D721Med (cell line): ENCODE measurements at places on chromosomes 11 and 22.

GRCh38 chr22:19231986-19232385 is 53.5 kb upstream of the SLC25A1 start:
- DNase-seq, result no peak

DNA sequence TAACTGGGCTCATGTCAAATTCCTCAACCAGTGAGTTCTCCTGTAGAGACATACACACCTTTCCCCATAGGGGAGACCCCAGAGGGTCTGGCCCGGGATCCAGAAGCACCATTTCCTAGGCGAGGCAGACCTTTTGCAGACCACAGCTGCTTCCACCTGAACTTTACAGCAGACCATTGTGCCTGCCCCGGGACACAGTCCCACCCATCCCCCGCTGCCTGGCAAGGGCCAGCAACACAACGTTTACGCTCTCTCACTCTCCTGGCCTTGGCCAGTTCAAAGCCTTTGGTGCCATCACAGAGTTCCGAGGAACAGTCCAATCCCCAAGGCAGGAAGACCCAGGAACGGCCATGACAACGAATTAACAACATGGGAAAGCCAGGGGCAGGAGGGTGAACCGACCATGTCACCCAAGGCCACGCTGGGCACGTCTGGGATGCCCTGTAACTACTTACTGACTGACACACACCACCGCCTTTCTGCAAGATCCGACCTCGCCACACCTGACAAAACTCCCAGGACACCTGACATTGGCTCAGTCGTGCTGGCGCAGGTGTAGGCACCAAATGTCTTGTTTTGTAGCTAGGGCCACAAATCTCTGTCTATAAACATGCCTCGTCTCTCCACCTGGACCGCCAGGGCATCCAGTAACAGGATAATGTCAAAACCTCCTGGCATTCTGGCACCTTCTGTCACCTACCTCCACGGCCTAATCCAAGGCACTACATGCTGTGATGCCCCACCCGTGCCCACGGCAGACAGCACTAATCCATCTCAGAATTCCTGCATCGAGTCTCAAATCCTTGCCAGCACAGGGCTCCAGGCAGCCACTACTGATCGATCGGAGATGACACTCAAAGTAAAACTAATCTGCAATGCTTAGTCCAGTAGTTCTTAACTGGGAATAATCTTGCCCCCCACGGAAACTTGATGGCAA is 51.3 kb downstream of the MYH9 start:
- no peak for DNase-seq

DNA sequence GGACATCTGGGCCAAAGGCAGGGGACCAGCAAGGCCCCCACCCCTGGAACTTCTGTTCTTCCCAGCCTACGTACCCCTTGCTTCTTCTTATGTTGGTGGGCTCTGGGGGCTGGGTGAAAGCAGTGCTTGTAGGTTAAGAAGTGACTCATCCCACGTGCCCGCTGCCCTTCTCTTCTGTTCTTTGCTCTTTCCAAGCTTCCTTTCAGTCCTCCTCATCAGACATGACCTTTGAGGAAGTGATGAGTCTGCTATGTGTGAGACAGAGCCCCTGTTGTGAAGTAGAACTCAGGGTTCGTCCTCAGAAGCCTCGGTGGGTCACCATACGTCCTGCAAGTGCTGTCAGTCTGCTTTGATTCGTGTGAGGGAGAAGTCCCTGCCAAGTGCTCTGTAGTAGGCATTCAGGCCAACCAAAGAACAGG is 12.7 kb downstream of the MED15 start:
- no peak for DNase-seq

- no peak for DNase-seq
These were observed 129.7 kb downstream of the TRIM44 start for GRCh38 chr11:35792148-35792845.

DNA sequence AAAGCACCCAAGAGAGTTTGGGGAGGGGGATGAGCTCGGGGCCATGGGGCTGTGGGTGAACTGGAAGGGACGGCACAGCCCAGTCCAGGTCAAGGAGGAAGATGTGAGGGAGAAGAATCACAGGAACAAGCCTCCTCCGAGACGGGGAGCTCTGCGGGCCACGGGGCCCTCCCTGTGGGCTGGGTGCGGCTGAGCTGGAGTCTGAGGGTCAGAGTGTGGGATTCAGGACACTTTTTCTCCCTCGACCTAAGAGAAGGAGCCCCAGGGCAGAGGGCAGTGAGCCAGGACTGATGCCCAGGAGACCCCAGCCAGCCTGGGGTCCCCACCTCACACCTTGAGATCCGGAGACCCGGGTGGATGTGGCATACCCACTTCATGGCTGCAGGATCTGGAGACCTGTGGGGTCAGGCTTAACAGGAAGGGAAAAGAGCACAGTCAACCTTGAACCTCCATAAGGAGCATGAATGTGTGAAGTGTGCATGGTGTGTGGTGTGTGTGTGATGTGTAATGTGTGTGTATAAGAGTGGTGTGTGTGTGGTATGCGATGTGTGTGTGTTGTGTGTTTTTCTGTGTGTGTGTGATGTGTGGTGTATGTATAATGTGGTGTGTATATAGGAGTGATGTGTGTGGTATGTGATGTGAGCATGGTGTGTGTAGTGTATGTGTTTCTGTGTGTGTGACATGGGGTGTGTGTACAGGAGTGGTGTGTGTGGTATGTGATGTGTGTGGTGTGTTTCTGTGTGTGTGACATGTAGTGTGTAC is 504.6 kb downstream of the BRD1 start:
- DNase-seq, result no peak

DNA sequence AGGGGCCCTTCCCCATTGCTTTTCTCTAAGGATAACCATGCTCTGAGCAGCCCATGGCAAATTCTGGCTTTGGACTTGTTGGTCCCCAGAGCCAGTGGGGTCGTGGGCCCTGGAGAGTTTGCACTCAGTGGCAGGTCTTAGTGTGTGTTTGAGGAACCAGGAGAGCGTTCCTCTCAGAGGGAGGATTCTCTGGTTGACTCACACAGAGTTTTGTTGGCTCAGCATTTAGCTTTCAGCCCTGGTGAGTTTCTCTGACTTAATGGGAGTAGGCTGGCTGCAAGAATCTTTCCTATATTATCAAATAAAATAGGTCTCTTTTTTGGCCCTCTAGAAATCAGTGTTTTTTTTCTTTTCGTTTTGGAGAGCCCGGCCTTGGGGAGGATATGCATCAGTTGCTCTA is 20.9 kb downstream of the ST14 start:
- DNase-seq, result no peak

GRCh38 chr11:78295991-78296930 is 107.5 kb downstream of the USP35 start:
- DNase-seq, result no peak

- no peak for DNase-seq
These were observed 44.6 kb upstream of the ELF5 start for GRCh38 chr11:34558211-34558610.

DNA sequence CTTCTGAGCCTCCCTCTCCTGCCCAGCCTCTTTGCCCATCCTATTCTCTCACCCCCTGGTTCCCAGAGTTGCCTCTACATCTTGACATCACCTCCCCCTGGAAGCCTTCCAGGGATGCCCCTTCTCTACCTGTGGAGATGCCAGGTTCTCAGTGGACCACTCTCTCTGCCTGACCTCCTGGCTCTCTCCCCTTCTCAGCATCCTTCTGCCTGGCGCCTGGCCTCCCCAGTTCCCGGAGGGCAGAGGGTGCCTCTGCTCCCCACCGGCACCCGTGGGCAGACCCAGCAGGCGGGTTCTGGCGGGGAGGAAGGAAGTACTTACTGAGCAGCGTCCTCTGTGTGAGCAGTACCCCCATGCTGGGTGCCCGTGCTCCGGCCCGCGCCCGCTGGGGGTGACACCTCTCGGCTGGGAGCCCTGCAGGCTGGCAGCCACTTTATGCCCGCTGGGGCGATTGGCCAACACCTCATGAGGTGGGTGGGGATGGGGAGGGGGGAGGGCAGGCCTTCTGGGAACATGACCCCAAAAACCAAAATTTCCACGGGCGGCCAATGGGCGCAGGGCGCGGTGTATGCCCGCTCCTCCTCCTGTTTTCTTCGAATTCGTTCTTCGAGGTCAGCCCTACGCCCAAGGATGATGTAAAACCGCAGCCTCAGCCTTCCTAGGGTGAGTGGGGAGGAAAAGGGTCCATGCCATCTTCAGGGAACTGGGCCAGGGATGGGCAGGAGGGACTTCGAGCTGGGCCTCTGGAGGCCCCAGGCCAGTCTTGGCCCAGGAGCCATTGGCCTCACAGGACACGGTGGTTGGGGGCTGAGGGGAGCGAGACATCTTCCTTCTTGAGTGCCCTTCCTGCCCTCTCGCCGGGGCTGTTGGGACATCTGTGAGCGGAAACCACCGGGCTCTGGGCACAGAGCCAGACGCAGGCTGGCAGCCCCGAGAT is at the start of gene OSM:
TSS of gene OSM (minus strand) at position 407 of the 937 bp plus-strand sequence. CDS start at position 355, 52 bp downstream.
- DNase-seq, result no peak

DNA sequence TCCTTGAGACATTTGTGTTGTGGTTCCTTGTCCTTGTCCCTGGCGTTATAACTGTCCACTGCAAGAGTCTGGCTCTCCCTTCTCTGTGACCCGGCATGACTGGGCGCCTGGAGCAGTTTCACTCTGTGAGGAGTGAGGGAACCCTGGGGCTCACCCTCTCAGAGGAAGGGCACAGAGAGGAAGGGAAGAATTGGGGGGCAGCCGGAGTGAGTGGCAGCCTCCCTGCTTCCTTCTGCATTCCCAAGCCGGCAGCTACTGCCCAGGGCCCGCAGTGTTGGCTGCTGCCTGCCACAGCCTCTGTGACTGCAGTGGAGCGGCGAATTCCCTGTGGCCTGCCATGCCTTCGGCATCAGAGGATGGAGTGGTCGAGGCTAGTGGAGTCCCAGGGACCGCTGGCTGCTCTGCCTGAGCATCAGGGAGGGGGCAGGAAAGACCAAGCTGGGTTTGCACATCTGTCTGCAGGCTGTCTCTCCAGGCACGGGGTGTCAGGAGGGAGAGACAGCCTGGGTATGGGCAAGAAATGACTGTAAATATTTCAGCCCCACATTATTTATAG is 23.0 kb downstream of the MYBPC3 start:
- DNase-seq, result no peak

DNA sequence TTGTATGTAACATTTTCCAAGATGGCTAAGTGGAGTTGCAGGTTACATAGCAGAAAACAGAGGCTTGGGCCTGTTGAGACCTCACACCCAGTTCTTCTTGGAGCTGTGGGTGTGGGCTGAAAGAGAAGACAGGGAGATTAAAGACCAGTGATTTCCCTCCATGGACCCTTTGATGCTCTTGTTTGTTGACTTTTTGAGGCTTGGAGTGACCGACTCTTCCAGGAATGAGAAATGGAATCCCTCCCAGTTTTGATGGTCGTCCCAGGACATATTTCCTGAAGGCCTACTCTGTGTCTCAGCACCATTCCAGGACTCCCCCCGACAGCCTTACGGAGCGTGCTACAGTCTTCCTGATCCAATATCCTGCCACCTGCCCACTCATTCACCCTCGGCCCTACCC is 96.9 kb downstream of the PTPRJ start:
- DNase-seq, result no peak

- DNase-seq, result no peak
These were observed 50.3 kb downstream of the PKNOX2 start for GRCh38 chr11:125214601-125215565.

DNA sequence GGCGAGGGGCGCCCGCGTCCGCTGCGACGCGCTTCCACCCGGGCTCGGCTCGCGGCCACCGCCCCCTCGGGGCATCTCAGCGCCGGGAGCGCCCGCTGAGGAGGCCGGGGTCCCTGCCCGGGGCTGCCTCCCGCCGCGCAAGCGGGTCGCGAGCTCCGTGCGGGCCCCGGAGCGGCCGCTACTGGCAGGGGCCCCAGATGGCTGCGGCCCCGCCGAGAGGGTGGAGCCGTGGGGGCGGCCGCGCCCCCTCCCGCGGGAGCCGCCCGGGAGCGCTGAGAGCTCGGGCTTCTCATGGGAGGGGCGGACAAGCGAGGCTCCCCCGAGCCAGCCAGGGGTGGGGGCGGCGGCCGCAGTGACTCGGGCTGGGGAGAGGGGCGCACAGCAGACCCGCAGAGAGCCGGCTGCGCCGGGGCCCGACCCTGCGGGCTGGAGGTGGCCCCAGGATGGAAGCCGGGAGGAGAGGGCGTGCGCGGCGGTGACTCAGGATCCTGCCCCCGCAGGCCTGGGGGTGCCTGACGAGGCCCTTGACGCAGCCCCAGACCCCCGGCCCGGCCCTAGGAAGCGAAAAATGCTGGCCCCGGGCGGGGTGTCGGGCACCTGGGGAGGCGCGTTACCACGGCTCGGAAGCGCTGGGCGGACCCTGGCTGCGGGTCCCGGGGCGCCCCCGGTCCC is 603 bp upstream of the ZFTA start:
- DNase-seq, result no peak

DNA sequence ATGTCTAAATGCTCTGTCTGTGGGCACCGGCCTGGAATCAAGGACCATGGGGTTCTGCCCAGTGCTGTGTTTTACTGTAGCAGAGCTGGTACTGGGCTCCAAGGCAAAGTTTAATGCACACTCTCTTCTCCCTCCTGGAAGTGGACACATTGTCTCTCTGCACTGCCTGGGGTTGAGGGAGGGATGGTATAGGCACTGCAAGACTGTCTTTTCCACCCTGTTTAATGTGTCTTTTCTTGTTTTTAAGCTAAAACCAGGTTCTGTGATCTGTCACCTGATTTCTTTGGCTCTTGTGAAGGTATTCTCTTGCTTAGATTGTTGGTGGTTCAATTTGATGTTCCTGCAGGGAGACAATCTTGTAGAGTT is 109.3 kb upstream of the SERPIND1 start:
- no peak for DNase-seq

GRCh38 chr11:35803115-35803514 is 140.5 kb downstream of the TRIM44 start:
- DNase-seq, result no peak

GRCh38 chr11:44939673-44940395 is 10.8 kb downstream of the TP53I11 start:
- no peak for DNase-seq

- DNase-seq, result no peak
These were observed 2.0 kb downstream of the CD3E start for GRCh38 chr11:118306556-118306955.

- no peak for DNase-seq
These were observed 768 bp downstream of the LDHA start for GRCh38 chr11:18394928-18395734.

GRCh38 chr11:20258376-20258895 is 98.2 kb upstream of the DBX1 start:
- DNase-seq, result no peak

GRCh38 chr22:18069041-18069440 is 8.7 kb upstream of the PEX26 start:
- DNase-seq, result no peak

DNA sequence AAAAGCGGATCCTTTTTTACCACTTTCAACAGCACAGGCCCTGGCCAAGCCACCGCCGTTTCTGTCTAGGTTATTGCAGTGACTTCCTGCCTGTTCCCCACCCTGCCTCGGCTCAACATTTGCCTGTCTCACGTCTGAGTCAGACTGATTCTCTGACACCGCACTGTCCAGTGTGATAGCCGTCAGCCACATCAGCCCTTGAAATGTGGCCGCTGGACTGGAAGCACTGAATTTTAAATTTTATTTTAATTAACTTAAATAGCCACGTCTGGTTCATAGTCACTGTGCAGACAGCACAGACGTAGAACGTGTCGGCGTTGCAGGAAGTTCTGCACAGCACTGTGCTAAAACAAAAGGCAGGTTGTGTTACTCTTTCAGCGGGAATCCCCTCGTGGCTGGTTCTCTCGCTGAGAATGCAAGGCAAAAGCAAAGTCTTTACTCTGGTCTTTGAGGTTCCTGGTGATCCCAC is 56.3 kb upstream of the ADSL start:
- no peak for DNase-seq
